Heart right ventricle (tissue), 16 donors: ENCODE measurements at places on chromosomes 16 and 17. TPM values are rescaled to one million over a fixed set of nuclear protein-coding genes. Genes with fewer than 3 reads are reported as not detected.

DNA sequence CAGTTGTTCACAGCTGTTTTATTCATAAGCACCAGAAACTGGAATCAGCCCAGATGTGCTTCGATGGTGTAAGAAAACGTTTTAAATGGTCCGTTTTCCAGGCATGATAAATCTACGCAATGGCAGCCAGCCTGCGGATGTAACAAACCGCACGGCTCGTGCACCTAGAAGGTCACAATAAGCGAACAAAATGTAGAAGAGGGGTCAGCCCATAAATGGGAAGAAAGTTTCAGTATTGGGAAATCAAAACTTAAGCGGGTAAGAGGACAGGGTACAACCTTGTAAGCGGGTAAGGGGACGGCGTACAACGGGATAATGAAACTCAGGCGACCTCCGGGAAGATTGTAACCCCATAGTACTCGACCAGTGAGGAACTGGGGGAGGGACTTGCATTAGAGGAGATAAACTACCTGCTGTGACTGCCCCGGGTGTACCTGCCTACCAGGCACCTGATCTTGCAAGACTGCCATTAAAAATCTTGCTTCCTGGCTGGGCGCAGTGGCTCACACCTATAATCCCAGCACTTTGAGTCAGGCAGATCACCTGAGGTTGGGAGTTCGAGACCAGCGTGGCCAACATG is 66.6 kb downstream of the ANKRD11 start:
- no peaks in the 10 kb centered on the region for H3K27me3 ChIP-seq
- peaks cover 32% of the 10 kb centered on the region for H3K4me1 ChIP-seq
- H3K36me3 ChIP-seq = no peaks in the 10 kb centered on the region

GRCh38 chr17:53470626-53471025 is 352.1 kb upstream of the KIF2B start:
- no peak for DNase-seq
- no peaks in the 10 kb centered on the region for H3K4me1 ChIP-seq
- no peak overlapping the region for H3K4me3 ChIP-seq
- H3K27me3 ChIP-seq = no peaks in the 10 kb centered on the region
- H3K27ac ChIP-seq = no peak overlapping the region
- H3K36me3 ChIP-seq = no peaks in the 10 kb centered on the region

KRT28 gene
- not detected for total RNA-seq

DNA sequence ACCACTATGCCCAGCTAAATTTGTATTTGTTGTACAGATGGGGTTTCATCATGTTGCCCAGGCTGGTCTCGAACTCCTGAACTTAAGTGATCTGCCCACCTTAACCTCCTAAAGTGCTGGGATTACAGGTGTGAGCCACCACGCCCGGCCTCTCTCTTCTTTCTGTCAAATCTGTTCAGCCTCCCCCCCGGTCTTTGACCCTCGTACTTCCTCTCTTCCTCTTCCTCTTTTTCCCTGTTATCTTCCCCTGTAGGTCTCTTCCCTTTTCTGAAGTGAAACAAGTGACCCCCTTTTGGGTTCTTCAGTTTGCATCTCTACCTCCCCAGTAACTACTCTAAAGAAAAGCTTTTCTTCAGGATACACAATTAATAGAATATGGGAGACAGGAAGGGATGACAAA is 31.7 kb upstream of the DHX40 start:
- no peak for DNase-seq
- H3K4me3 ChIP-seq = no peak overlapping the region
- no peak overlapping the region for H3K27ac ChIP-seq
- H3K36me3 ChIP-seq = no peaks in the 10 kb centered on the region
- H3K4me1 ChIP-seq = no peaks in the 10 kb centered on the region

DNA sequence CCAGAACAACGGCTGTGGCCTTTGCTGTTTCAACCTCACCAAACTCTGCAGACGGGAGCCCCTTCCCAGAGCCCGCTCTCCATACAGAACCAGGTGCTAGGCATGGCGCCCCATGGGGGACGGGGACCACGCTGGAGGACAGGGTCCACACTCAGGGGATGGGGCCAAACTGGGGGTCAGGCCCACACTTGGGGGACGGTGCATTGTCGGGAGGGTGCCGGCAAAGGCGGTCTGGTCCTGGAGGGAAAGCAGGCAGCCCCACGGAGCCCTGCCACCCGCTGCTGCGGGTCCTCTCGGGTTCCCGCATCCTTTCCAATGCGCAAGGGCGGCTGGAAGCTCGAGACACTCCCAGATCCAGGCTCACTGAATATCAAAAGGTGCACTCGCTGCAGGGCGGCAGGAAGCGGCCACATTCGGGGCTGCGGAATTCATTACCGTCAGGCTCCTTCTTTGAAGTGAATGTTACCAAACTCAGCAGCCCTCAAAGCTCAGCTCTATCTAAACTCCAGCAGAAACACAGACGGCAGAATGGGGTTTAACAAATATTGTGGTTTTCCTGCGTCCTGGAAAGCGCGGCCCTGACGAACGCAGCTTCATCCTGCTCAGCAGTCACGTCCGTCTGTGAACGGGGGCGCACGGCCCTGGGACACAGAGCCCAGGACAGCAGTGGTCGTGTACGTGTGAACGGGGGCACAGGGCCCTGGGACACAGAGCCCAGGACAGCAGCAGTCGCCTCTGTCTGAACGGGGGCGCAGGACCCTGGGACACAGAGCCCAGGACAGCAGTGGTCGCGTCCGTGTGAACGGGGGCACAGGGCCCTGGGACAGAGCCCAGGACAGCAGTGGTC is 41.3 kb downstream of the LMF1 start:
- no peak overlapping the region for H3K4me3 ChIP-seq
- no peak overlapping the region for H3K27ac ChIP-seq
- no peaks in the 10 kb centered on the region for H3K27me3 ChIP-seq
- H3K4me1 ChIP-seq = no peaks in the 10 kb centered on the region
- DNase-seq = no peak

SSTR5 gene
- 3.8 TPM for total RNA-seq

GRCh38 chr17:77542011-77542410 is 401.2 kb downstream of the SEC14L1 start:
- peaks cover 28% of the 10 kb centered on the region for H3K4me1 ChIP-seq
- no peak overlapping the region for H3K27ac ChIP-seq
- H3K4me3 ChIP-seq = no peak overlapping the region
- H3K27me3 ChIP-seq = no peaks in the 10 kb centered on the region
- DNase-seq = peak; percentile 74
